ENCODE measurements at places on chromosomes 2 and 18. TPM values are rescaled to one million over a fixed set of nuclear protein-coding genes. Genes with fewer than 3 reads are reported as not detected.

SLC8A1 gene
- total RNA-seq: 2.3 TPM

ASNSD1 gene
- 63.5 TPM for total RNA-seq

SLC9A4 gene
- total RNA-seq: under 0.01 TPM

LCT gene
- not detected for total RNA-seq

RAPH1 gene
- 51.4 TPM for total RNA-seq

CRYGC gene
- total RNA-seq: not detected

ANKRD29 gene
- 5.2 TPM for total RNA-seq

UGT1A10 gene
- not detected for total RNA-seq

CETN1 gene
- total RNA-seq: not detected

FBLN7 gene
- 4.6 TPM for total RNA-seq

SCN9A gene
- total RNA-seq: 0.96 TPM

OSR1 gene
- not detected for total RNA-seq

DNAH7 gene
- under 0.01 TPM for total RNA-seq

SH3BP4 gene
- 88.2 TPM for total RNA-seq

All from vein endothelial cell (primary cell).